ENCODE measurements at places on chromosomes 2 and 18. TPM values are rescaled to one million over a fixed set of nuclear protein-coding genes. Genes with fewer than 3 reads are reported as not detected.

The ERBB4 gene
- total RNA-seq = 0.35 TPM

The TCF23 gene
- not detected for total RNA-seq

The ECEL1 gene
- total RNA-seq = not detected

- H3K4me1 ChIP-seq = peaks cover 16% of the 10 kb centered on the region
- H3K36me3 ChIP-seq = peaks cover 10% of the 10 kb centered on the region
These were observed 84.6 kb downstream of the RAB31 start for GRCh38 chr18:9792565-9793245.

- H3K27ac ChIP-seq = no peak overlapping the region
- no peaks in the 10 kb centered on the region for H3K27me3 ChIP-seq
- H3K4me3 ChIP-seq = no peak overlapping the region
- no peaks in the 10 kb centered on the region for H3K36me3 ChIP-seq
- no peak for DNase-seq
These were observed 80.3 kb downstream of the XRCC5 start for GRCh38 chr2:216189410-216189809.

GRCh38 chr2:56100791-56101312 is 82.9 kb upstream of the CCDC85A start:
- H3K27ac ChIP-seq = no peak overlapping the region
- H3K36me3 ChIP-seq = no peaks in the 10 kb centered on the region
- H3K4me3 ChIP-seq = no peak overlapping the region
- no peaks in the 10 kb centered on the region for H3K27me3 ChIP-seq
- DNase-seq = no peak

GRCh38 chr2:126765395-126765794 is 109.4 kb downstream of the GYPC start:
- no peaks in the 10 kb centered on the region for H3K4me1 ChIP-seq
- H3K27me3 ChIP-seq = no peaks in the 10 kb centered on the region
- no peaks in the 10 kb centered on the region for H3K36me3 ChIP-seq

- H3K36me3 ChIP-seq = no peaks in the 10 kb centered on the region
- no peak overlapping the region for H3K4me3 ChIP-seq
- no peak for DNase-seq
- H3K27me3 ChIP-seq = no peaks in the 10 kb centered on the region
- no peaks in the 10 kb centered on the region for H3K4me1 ChIP-seq
- H3K27ac ChIP-seq = no peak overlapping the region
These were observed 123.8 kb downstream of the ERBB4 start for GRCh38 chr2:212414767-212415211.
